Naive thymus-derived CD8-positive, alpha-beta T cell (primary cell): ENCODE measurements at places on chromosomes 5 and 9.

DNA sequence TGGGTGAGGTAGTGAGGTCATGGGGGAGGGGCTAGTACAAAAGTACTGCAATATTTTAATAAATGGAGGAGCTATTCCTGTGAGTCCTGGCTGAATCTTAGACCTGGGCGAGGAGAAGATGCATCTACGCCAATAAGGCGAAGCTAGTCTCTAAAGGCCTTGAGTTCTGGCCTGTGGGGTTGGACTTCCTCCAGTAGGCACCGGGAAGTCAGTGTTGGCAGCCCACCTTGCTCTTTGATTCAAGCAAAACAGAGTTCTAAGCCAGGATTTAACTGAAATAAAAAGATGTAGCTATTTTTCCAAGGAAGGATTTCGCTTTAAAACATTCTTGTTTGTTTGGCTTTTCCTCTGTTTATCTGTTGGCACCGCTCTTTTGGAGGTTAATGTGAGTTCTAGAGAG lies 244.6 kb downstream of the KIF4B start:
- no peaks in the 10 kb centered on the region for H3K4me1 ChIP-seq
- no peak for DNase-seq
- no peak overlapping the region for H3K4me3 ChIP-seq
- no peak overlapping the region for H3K27ac ChIP-seq

GRCh38 chr5:153903321-153903720 lies 135.4 kb downstream of the FAM114A2 start:
- no peaks in the 10 kb centered on the region for H3K4me1 ChIP-seq
- no peaks in the 10 kb centered on the region for H3K36me3 ChIP-seq
- H3K27ac ChIP-seq: no peak overlapping the region
- no peak for DNase-seq
- no peak overlapping the region for H3K4me3 ChIP-seq
- peaks cover 5% of the 10 kb centered on the region for H3K27me3 ChIP-seq

DNA sequence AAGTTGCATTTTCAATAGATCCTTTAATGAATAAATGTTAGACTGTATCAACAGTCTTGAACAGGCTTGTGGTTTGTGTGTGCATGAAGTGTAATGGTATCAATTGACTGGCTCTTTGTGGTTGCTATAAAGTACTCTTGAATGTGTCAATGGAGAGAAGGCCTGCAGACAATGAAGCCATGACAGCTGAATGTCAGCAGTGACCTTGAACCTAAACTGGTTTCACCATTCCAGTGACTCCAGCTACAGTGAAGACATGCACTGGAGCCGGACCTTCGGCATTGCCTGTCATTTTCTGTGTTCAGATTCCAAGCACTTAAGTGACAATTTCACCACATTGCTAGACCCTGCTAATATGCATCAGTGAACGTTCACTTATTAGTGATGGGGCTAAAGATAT lies 276.0 kb upstream of the TMEM161B start:
- H3K4me1 ChIP-seq: no peaks in the 10 kb centered on the region
- H3K36me3 ChIP-seq: no peaks in the 10 kb centered on the region
- H3K27me3 ChIP-seq: peaks cover 20% of the 10 kb centered on the region
- no peak overlapping the region for H3K4me3 ChIP-seq
- no peak for DNase-seq
- no peak overlapping the region for H3K27ac ChIP-seq

DNA sequence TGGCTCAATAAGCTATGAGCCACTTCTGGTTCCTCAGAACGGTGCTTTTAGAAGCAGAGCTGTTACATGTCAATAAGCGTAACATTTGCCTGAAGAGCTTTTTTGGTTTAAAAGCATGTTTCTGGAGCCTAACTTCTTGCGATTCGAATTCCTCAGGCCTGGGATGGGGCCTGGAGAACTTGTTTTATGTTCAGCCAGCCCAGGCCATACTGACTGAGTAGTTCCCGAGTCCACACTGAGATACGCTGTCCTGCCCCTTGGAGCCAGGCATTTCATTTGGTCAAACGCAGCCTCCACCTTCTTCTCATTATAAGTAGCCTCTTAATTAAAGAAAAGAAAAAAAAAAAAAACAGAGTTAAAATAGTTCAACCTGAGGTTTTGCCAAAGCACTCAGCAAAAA lies 260.6 kb upstream of the ANKRD55 start:
- no peaks in the 10 kb centered on the region for H3K36me3 ChIP-seq
- no peaks in the 10 kb centered on the region for H3K27me3 ChIP-seq
- H3K27ac ChIP-seq: no peak overlapping the region
- H3K4me1 ChIP-seq: peaks cover 16% of the 10 kb centered on the region
- DNase-seq: no peak

DNA sequence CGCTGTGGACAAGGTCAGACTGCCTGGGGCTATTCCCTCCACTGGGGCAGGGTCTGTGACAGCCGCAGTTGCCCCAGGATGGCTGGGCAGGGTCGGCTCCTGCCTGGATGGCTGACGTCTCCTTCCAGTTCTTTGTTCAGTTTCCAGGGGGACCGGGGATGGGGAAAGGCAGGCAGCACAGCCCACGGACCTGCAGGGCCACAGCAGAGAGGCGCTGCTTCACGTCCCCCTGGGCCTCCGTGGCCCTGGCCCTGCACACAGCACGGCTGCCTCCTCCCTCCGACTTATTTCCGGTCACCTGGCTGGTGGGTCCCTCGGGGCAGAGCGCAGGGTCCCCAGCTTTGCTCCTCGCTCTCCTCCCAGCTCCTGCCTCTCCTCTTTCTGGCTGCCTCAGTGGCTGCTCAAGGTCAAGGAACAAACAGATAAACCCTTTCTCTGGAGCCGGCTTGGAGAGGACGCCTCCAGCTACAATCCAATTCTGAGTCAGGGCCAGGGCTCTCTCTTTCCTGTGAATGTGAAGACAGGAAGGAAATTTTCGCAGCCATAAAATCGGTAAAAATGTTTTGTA lies 169.7 kb downstream of the C9orf50 start:
- no peak for DNase-seq
- no peak overlapping the region for H3K4me3 ChIP-seq
- no peaks in the 10 kb centered on the region for H3K36me3 ChIP-seq
- H3K27me3 ChIP-seq: no peaks in the 10 kb centered on the region
- peaks cover 14% of the 10 kb centered on the region for H3K4me1 ChIP-seq

- no peak for DNase-seq
- H3K36me3 ChIP-seq: peaks cover 3% of the 10 kb centered on the region
- H3K4me3 ChIP-seq: no peak overlapping the region
- H3K4me1 ChIP-seq: peaks cover 5% of the 10 kb centered on the region
- H3K27ac ChIP-seq: peak overlapping the region; percentile 42
These were observed 382.6 kb downstream of the ADGRV1 start for GRCh38 chr5:90941002-90941720.

DNA sequence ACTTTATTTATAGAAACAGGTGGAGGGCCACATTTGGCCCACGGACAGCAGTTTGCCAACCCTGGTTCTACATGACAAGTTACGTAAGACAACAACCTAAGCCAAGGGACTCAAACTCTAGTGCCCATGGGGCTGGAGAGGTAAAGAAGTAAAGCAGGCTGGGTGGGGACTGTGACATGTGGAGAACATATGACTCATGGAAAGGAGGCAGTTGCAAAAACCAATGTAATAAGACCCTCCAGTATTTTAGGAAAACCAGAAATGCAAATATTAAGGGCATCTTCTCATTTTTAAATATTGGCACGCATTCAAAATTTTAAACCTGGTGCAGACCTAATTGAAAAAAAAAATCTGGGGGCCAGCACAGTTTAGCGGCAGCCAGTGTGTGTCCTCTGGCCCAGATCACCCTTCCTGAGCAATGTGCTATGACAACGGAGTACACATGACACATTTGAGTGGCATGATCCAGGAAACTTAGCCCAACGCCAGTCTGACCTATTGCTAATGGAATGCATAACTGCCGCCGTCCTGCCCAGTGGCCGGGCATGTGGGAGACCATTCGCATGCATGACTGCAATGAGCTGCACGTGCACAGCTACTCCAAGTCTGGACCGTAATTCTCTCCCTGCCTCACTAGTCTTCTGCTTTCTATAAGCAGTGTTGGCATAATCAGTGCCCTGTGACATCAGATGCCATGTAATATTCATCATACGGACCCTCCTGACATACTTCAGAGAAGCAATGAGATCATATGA lies 97.2 kb downstream of the SH3TC2 start:
- no peak overlapping the region for H3K4me3 ChIP-seq
- DNase-seq: no peak
- no peaks in the 10 kb centered on the region for H3K36me3 ChIP-seq
- peaks cover 2% of the 10 kb centered on the region for H3K4me1 ChIP-seq
- no peaks in the 10 kb centered on the region for H3K27me3 ChIP-seq

- H3K36me3 ChIP-seq: peaks cover 3% of the 10 kb centered on the region
- no peaks in the 10 kb centered on the region for H3K27me3 ChIP-seq
- H3K4me1 ChIP-seq: no peaks in the 10 kb centered on the region
- H3K27ac ChIP-seq: no peak overlapping the region
- no peak for DNase-seq
These were observed 164.9 kb downstream of the NR3C1 start for GRCh38 chr5:143238620-143239019.
